ENCODE measurements at places on chromosomes 4 and X.

DNA sequence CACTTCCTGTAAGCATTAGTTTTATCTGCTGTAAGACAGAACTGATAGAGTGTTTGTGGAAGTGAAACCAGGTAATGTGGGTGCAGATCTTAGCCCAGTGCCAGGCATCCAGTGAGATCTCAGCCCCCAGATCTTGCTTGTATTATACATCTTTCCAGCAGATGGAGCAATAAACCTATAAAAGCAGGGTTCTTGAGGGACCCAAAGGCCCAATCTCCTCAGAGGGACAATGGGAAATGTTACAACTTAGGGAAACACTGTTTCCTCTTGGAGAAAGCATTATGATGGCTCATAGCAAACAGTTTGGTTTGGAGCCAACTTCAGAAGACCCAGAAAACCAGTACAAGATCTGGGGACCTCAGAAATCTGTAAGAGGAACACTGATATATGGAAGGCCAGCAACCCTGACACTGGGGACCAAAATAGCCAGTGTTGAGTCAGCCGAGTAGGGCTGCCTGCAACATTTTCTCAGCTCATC, 206.3 kb downstream of the SLC7A11 start:
- DNase-seq = no peak

- no peak for DNase-seq
Measured at GRCh38 chrX:129529685-129530281, 6.5 kb upstream of the SMARCA1 start.

DNA sequence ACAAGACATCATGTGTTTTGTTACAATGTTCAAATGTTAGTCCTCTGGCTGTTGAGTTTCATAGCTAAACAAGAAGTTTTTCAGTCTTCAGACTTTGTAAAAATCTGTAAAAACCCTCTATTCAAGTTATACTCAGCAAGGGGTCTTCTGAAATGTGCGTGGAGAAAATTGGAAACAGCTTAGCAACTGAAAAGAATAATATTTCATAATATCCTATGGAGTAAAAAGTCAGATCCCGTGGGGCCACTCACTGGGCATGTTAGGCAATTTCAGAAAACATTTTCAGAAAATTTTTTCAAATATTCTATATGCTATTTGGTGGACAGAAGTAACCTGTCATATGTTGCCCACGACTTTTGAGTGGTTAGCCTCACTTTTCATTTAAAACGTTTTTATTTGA, 118.3 kb downstream of the CORIN start:
- DNase-seq = no peak

DNA sequence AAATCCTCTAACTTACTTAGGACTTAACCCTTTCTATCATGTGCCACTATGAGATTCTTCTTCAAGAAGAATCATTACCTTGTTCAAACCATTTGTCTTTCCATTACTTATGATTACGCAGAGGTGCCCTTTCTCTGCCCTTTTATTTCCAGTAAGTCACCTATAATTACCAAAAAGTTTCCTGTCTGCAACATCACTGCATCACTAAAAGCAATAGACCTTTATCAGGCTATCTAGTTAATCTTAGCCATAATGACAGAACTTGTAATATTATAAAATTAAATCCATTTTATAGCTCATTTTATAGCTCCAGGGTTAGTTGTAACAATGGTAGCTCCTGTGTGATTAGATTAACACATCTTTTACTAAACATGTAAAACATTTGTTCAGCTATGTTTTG, 673.6 kb upstream of the PITX2 start:
- DNase-seq = no peak

GRCh38 chr4:112923516-112923915, 125.9 kb upstream of the ANK2 start:
- DNase-seq = no peak

DNA sequence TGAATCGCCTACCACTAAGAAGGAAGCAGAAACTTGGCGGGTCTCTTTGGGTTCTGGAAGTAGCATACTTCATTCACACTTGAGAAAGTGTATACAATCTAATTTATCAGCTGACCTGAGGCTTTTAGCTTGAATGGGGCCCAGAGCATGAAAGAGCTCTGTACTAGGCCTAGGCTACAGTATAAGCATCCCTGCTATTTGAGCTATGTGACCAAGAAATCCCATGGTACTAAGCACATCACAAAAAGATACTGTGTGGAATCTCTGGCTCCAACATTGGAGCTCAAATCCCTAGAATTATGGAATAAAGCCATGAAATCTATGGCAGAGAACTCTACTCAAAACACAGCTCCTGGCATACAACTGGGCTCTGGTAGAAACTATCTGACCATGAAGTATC, 43.9 kb upstream of the CCDC149 start:
- no peak for DNase-seq

DNA sequence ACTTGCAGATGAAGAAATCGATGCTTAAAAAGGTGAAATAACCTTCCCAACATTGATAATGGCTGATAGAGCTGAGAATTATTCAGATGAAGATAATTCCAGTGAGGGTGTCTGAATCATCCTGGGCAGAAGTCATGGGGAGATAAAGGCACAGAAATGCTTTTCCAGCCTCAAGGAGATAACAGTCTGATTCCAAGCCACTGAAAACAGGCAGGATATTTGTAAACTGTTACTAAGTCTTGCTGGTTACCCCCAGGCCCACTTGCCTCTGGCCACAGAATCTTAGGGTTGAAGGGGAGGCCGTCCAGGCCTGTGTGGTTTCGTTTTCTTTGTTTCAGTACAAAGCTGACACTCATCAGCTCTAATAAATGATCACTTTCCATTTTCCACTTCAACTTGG, 158.5 kb downstream of the SH3KBP1 start:
- DNase-seq = no peak

GRCh38 chrX:95903490-95903889, 781.2 kb upstream of the DIAPH2 start:
- no peak for DNase-seq

All from stimulated activated CD4-positive, alpha-beta T cell treated with anti-CD3 and anti-CD28 coated beads, Interleukin-1b, Interleukin-23, amount 100 ng/mL, for 48 hours (primary cell).